ENCODE measurements at places on chromosomes 16 and 17.

GRCh38 chr17:50426814-50427787 is 1.1 kb downstream of the ACSF2 start:
- peak; percentile 42 for DNase-seq

DNA sequence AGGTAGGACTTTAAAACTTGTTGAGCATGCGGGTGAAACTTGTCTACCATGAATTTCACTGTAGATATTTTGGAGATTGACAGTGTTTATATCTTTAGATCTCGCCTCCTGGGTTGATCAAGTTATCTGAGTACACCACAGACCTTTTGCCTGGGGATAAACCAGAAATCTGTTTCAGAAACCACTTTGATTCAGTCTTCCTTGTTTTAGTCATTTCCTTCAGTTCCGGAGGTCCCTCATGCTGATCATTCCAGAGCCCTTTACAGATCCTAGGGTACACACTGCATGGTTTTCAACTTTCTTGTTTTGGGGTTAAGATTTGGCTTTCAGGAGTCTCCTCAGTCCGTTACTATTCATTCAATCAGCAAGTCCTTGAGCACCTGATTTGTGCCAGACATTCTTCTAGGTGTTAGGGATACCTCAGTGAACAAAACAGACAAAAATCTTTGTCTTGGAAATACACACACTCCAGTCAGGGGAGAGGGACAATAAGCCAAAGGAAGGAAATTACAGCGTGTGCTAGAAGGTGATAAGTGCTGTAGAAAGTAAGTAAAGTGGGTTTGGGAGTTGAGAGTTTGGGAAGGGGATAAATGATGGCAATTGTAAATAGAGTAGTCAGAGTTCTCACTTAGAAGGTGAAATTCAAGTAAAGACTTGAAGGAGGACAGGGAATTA is 12.2 kb downstream of the NOD2 start:
- no peak for DNase-seq

- DNase-seq: peak; percentile 2
These were observed 863 bp downstream of the ADPRM start for GRCh38 chr17:10698096-10698818.

DNA sequence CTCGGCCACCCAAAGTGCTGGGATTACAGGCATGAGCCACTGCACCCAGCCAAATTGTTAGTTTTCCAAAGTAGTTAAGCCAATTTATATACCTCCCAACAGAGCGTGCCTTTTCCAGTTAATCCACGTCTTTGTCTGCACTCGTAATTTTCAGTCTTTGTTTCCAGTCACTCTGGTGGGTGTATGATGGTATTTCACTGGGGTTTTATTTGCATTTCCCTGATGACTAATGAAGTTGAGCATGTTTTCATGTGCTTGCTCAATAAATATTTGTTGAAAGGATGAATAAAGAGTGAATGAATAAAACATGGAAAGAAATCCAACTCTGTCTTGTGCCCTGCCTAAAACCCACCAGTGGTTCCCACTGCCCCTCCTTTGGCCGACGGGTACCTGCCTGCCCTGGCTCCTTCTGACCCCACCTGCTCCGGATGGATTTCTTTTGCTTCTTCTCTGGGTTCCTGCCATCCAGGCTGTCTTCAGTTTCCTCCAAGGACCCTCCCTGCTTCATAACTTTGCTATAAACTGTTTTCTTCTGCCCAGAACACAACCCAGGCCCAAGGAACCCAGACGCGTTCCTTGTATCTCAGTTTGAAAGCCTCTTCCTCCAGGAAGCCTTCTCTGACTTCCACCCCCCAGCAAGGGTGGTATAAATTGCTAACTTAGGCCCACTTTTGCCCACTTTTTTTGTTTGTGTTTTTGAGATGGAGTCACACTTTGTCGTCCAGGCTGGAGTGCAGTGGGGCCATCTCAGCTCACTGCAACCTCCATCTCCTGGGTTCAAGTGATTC is 3.0 kb upstream of the ABCC1 start:
- peak; percentile 99 for DNase-seq
